HT1080 (cell line): ENCODE measurements at places on chromosomes 4 and X. TPM values are rescaled to one million over a fixed set of nuclear protein-coding genes. Genes with fewer than 3 reads are reported as not detected.

The RBMX2 gene
- total RNA-seq = 21.7 and 25.4 TPM in 2 replicates

The KLHL34 gene
- total RNA-seq = not detected in 2 replicates

The ANAPC4 gene
- 19.5 and 27.5 TPM in 2 replicates for total RNA-seq

The EIF4E gene
- total RNA-seq = 204 and 216 TPM in 2 replicates

The CXCL10 gene
- not detected in 2 replicates for total RNA-seq

The EMCN gene
- not detected in 2 replicates for total RNA-seq

The NUDT11 gene
- 6.4 and 6.8 TPM in 2 replicates for total RNA-seq

DNA sequence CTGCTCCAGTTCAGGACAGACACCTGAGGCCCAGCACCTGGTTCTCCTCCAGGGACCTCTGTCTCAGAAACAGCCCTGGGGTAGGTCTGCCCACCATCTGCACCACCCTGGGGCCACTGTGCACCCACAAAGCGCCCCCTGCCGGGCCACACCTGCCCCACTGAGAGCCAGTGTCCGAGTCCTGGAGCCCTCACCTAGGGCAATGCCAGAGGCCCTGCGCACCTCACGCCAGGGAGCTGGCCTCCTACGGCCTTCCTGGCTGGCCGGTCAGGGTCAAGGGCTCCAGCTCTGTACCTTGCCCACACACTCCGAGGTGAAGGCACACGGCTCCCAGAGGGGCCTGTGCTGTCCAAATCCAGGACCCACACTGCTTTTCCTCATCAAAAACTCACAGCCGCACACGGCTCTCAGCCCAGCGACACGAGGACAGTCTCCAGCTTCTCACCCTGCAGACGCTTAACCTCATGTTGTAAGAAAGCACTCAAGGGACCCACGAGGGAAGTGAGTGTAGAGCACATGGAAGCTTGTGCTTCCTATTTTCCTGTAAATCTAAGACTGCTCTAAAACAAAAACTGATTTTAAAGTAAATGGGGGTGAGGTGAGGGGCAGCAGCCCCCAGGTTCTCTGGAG lies 5.4 kb downstream of the CTBP1 start:
- DNase-seq = no peak

GRCh38 chr4:110611968-110612447 lies 10.9 kb downstream of the PITX2 start:
- DNase-seq = no peak

GRCh38 chrX:48021026-48021900 lies 14.5 kb downstream of the SPACA5 start:
- DNase-seq = peak; percentile 63

DNA sequence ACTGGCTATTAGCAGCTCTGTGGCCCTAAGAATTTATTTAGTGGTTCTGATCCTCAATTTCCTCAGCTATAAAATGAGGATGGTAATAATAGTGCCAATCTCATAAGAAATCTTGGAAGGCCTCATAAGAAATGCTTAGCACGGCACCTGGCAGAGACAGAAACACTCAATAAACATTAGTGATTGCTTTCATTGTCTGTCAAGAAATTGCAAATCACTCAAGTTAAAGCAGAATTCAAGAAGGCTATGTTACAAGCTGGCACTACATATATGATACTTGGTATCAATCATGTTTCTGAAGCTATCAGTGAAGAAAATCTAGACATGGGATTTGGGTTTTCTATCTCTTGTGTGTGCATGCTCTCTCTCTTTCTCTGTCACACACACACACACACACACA lies 267.7 kb upstream of the KCNIP4 start:
- DNase-seq = no peak

DNA sequence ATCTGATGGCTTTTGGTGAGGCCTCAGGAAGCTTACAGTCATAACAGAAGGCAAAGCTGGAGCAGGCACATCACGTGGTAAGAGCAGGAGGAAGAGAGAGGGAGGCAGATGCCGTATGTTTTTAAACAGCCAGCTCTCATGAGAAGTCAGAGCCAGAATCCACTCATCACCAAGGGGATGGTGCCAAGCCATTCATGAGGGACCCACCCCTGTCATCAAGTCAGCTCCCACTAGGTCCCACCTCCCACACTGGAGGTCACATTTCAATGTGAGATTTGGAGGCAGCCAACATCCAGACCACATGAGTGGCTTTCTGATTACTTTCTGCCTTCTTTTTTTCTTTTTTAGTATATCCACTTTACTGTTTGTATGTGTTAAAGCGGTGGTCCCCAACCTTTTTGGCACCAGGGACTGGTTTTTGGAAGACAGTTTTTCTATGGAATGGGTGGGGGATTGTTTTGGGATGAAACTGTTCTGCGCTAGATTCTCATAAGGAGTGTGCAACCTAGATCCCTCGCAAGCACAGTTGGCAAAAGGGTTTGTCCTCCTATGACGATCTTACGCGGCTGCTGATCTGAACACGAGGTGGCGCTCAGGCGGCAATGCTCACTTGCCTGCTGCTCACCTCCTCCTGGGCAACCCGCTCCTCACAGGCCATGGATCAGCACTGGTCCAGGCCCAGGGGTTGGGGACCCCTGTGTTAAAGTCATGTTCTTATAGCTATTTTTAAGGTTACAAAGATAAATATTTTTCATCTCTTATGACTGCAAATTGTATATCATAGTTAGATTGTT lies 61.7 kb downstream of the SLIT2 start:
- DNase-seq = no peak

GRCh38 chr4:39977489-39978377 lies at the start of gene PDS5A:
PDS5A (minus strand) TSS chr4:39977911; CDS start chr4:39976577, 1,334 bp downstream.
- DNase-seq = peak; percentile 88

DNA sequence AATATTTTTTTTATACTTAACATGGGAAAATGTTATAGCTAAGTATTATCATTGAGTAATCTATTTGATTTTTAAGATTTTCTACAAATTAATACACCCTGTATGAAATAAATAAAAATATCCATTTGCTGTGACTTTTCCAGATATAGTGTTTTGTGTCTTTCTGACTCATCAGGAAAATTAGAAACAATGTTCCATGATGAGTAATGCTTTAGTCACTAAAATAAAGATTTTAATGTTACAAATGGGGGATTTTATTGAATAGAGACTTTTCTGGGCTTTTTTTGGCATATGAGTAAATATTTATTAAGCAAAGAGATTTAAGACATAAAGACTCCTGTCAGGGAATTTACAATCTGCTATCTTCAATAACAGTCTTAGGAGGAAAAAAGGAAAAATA lies 279.2 kb upstream of the NOCT start:
- DNase-seq = peak; percentile 52

- no peak for DNase-seq
Observed at GRCh38 chr4:185469580-185470154, 1.9 kb downstream of the CCDC110 start.

GRCh38 chrX:16185725-16186136 lies 18.4 kb downstream of the MAGEB17 start:
- peak; percentile 96 for DNase-seq

- no peak for DNase-seq
Observed at GRCh38 chr4:165381821-165382373, 3.1 kb downstream of the CPE start.

DNA sequence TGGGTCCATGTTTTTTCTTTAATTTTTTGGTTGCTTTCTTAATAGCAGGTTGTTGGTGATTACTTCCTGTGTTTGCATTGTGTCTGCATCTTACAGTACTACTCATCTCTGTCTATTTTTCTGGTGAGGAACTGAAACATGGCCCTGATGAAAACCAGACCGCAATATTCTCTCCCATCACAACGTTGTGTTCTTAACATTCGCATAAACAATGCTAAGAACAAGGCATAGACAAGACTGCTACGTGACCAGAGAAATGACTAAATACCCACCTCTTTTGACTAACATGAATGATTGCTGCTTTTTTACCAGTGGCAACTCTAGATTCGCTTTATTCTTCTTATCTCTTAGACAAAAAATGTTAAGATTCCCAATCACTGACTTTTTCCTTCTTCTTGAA lies 179.1 kb downstream of the GC start:
- no peak for DNase-seq
